Stimulated activated CD4-positive, alpha-beta T cell treated with anti-CD3 and anti-CD28 coated beads, Interleukin-12 subunit alpha, Interleukin-12 subunit beta, amount 100 ng/mL, for 4 hours (primary cell): ENCODE measurements at places on chromosomes 5 and 9.

GRCh38 chr9:114053246-114054005 lies 24.7 kb downstream of the AMBP start:
- DNase-seq, result no peak

DNA sequence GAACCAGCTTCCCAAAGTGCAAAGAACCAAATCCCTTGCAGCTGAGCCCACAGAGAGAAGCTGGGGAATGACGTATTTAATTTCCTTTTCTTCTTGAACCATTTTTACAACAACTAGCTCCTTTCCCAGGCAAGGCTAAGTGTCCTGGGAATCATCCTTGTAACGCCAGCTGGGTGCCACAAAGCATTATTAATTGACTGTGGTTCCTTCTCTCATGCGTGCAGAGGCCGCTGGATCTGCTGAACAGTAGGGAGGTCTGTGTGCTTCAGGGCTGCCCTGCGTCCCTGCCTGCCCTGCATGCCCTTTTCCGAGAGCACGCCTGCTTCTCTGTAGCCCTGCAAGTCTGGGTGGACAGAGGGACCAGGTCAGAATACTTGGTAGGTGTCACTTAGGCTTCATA lies 124.1 kb upstream of the OTULINL start:
- no peak for DNase-seq

DNA sequence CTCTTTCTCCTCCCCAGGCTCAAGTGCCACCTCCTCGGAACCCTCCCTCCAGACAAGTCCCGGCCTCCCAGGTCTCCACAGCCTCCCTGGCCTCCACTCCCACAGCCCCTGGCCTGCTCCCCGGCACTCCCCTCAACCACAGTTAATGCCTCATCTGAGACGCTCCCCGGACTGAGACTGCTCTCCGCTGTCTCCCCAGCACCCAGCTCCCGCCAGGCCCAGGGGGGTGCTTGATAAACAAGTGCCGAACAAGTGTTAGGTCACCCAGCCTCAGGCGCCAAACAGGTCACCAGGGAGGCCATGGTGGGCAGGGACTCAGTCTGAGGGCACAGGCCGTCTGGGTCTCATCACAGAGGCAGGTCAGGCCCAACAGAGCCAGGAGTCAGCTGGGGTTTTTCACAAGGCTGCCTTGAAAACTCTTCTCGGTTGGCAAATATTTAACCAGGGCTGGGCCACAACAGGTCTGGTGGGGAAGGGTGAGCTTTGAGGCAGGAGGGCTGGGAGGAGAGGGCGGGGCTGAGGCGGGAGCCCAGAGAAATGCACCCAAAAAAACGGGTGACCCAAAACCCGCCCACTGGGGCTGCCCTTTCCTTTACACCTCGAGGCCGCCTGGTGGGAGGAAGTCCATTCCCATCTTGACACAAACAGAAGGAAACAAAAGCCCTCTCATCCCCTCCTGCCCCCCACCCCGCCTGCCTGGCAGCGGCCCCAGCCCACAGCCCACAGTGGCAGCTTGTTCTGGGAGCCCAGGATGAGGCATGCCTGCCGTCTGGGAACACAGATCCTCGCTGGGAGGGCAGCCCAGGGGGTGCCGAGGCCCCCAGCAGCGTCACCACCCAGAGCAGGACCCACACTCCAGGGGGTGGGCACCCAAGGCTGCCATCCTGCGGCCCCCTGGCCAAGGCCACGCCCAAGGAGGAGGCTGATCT lies 66.6 kb upstream of the STXBP1 start:
- no peak for DNase-seq

GRCh38 chr5:163309914-163310313 lies 127.5 kb upstream of the CCNG1 start:
- no peak for DNase-seq
